ENCODE measurements at places on chromosomes 2 and 18. TPM values are rescaled to one million over a fixed set of nuclear protein-coding genes. Genes with fewer than 3 reads are reported as not detected.
A peak's percentile ranks its signal among the peaks of the same experiment; 100 is the strongest.

GKN1 gene
- not detected for total RNA-seq

AQP4 gene
- 84.5 TPM for total RNA-seq

DNA sequence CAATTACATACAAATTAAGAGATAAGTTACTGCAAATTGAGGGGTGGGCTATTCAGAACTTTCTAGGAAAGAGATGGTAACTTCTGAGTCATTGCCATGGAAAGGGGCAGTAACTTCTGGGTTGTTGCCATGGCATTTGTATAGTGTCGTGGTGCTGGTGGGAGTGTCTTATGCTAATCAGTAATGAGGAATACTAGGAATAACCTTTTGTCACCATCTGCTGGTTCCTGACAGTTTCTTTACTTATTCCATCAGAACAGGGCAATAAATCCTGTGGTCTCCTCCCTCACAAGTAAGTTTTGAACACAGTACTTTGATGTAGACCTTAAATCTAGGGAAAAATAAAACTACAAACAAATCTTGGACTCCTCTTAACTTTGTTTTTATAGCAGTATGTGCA lies 435.4 kb downstream of the BCL11A start:
- no peak for DNase-seq

DNA sequence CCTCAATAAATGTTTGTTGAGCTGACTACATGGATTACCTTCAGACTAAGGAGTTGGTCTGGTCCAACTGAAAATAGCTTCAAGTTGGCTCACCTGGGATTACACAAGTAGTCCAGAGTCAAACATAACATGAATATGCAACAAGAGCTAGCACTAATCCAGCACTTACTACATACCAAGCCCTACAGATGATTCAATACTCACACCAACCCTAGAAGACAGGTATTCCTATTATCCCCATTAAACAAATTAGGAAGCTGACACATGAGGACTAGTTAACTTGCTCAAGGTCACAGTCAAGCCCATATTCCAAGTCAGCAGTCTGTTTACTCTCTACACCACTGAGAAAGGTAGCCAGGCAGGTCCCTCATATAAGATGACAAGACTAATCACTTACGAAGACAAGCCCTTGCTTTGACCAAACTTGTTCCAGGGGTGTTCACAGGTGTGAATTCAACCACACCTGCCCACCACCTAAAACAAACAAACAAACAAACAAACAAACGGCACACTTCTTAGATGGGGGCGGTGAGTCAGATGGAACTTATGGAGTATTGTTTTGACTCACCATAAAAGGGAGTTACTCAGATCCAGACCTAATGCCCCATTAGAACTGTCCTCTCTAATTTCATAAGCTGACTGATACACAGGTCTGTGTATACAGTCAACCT lies 29.1 kb downstream of the TMEM131 start:
- no peak for DNase-seq

DNA sequence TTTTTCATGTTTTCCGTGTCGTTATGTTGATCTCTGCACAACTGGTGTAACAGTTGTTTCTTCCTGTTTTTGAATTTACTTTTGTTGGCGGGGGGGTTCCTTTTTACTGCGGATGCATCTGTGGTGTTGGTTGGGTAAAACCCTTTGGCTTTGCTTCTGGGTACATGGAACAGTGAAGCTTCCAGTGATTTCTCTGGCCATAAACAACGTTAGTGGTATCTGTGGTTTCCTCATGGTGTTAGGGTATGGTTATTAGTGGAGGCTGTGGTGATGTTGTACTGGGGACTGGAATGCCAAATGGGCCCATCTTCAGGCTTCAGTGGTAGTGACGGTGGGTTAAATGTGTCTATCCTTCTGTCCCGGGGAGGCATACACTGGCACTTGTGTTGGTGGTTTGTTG lies 285.4 kb upstream of the ZNF804A start:
- DNase-seq: no peak

CFAP65 gene
- 1.00 TPM for total RNA-seq

- no peak for DNase-seq
Observed at GRCh38 chr18:11392292-11392691, 217.1 kb upstream of the SLC35G4 start.

GRCh38 chr2:160268151-160268781 lies 68.2 kb upstream of the ITGB6 start:
- DNase-seq: no peak

DOK1 gene
- 2.4 TPM for total RNA-seq

GRCh38 chr2:231387904-231388724 lies 7.4 kb upstream of the B3GNT7 start:
- DNase-seq: no peak

- peak; percentile 5 for DNase-seq
Observed at GRCh38 chr2:141381946-141382345, 748.9 kb downstream of the LRP1B start.

- DNase-seq: no peak
Observed at GRCh38 chr2:96923810-96924774, 54.2 kb upstream of the SEMA4C start.

DNA sequence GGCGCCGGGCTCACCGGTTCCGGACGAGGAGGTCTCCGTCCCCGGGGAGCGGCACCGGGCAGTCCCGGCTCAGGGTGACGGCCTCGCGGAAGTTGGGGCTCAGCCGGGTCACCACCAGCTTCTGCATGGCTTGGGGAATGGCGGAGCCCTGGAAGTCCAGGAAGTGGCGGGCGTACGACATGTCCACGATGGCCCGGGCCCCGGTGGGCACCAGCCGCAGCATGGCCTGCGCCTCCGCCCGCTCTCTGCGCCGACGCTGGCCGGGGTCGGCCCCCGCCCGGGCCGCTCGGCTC lies 157 bp downstream of the PTGR3 start:
- DNase-seq: no peak

REG3G gene
- total RNA-seq: not detected

DNA sequence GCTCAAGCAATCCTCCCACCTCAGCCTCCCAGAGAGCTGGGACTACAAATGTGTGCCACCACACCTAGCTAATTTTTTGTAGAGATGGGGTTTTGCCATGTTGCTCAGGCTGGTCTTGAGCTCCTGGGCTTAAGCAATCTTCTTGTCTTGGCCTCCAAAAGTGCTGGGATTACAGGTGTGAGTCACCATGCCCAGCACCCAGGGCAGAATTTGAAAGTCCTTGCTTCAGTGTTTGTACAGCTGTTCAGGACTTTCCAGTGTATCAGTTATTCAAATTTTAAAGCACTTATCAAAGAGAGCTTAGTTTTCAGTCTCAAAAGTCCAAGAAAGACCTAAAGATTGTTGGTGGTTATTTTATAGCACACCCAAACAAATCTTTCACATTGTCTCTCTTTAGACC lies 43.6 kb upstream of the VPS54 start:
- DNase-seq: no peak

DNA sequence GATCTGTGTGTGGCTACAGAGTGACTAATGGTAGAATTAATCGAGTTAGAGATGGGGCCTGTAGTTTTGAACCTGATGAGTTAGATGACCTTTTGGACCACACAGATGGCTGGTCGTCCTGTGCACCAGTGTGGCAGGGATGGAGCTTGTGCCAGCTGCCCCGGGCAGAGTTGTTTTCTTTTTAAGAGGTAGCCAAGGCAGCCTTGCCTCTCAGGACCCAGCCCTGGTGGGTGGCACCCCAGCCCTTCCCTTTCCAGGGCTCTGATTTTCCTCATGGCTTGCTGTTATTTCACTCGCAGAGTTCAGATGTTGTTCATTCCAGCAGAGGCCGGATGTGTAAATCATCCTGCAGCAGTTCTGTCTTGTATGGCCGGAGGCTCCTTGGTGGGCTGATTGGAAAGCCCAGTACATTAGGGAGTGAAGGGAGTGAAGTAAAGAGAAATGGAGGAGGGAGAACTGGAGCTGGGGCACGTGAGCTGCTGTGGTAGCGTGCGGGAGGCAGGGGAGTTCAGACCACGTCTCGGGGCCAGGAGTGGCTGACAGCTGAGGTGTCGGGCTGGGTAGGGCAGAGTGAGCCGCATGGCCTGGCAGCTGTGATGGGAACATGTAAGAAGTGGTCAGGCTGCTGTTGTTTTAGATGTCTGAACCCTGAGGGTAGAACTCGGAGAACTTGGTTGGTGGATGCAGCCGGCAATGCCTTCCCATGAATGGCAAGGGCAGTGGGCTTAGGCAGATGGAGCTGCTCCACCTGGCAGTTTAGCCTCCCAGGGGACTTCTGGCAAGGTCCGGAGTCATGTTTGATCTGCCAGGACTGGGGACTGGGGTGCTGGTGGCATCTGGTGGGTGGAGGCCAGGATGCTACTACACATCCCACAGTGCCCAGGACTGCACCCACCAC lies 28.8 kb downstream of the ASAP2 start:
- no peak for DNase-seq

- no peak for DNase-seq
Observed at GRCh38 chr2:105321875-105322646, 7.5 kb downstream of the TGFBRAP1 start.

Measured in cerebellum (tissue), 4 donors.